ENCODE measurements at places on chromosomes 6 and 20.
A peak's percentile ranks its signal among the peaks of the same experiment; 100 is the strongest.

GRCh38 chr20:14489544-14489943 lies 152.1 kb upstream of the FLRT3 start:
- no peak for DNase-seq

DNA sequence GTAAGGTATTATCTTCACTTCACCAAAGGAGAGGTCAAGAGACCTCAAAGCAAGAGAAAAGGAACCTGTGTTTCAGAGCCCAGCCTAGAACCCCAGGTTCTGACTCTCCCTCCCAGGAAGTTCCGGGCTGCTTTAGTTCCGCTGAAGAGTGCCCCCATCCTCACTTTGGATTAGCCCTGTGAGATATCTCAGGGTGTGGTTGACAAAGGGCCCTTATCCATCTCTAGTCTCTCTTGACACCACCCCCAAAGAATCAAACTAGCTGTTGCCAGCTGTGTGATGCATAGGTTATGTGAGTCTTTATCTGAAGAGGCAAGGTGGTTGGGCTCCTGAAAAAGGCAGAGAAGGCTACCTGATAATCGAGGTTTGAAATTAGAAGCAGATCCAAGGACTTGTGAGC lies 20.6 kb downstream of the BRPF3 start:
- no peak for DNase-seq

- DNase-seq, result no peak
Measured at GRCh38 chr6:114049367-114049966, 78.5 kb upstream of the HDAC2 start.

DNA sequence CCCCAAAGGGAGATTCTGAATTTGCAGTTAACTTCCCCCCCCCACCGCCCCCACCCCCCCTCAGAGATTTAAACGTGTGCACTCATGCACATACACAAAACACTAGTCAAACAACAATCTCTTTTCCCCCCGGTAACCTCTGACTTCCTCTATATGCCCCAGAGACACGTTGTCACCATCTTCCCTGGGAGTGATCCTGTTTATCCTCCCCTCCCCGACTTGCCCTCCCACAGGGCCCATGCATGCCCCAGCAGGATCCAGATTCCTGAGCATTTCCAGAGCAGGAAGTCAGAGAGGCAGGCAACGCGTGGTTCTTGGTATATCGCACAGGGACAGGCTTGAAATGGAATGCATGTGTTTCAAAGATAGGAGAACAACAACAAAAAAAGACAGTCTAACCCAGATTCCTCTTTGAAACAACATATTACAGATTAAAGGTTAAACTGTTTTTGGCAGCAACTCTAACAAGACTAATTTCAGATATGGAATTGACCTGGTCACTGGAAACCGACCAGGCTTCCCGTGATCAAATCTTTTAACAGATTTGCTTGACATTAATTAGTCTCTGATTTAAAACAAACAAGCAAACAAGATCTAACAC lies 1.3 kb downstream of the BLCAP start:
- no peak for DNase-seq

GRCh38 chr6:37051138-37052026 lies 45.9 kb downstream of the FGD2 start:
- DNase-seq, result peak; percentile 80

- no peak for DNase-seq
Measured at GRCh38 chr6:13457577-13457976, 29.8 kb downstream of the GFOD1 start.

DNA sequence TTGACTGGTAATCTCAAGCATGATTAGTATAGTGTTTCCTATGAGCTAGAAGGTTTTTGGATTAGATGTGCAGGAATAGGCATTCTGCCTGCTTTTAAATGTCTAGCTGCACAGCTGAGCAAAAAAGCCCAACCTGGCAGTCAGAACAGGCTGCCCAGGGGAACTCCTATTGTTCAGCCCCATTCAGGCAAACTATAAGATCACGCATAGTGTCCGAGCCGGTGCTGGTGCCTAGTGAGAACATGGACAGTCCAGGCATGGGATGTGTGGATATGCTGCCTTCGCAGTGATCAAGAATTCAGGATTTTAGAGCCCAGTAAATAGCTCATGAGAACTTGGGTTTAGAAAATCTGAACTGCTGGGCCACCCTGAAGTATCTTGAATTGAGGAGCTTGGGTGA lies 348.8 kb downstream of the UTRN start:
- DNase-seq, result no peak

DNA sequence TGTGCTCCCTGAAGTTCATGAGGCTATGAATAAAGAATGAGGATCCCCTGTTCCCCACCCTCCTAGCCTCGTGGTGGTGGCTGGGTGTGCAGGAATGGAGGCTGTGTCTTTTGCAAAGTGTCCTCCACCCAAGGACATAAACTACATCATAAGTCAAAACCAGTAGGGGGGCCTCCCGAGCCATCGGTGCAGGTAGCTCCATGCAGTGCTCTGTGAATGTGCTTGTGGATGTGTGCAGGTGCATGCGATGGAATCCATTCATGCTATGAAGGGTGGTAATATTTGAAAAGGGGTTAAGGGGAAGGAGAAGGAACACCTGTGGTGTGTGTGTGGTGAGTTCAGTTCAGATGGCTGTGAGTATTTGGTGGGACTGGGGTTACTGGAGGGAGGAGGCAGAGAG lies 197.3 kb downstream of the NRN1 start:
- no peak for DNase-seq

- peak; percentile 75 for DNase-seq
Measured at GRCh38 chr6:89281779-89282246, 33.3 kb downstream of the GABRR2 start.

DNA sequence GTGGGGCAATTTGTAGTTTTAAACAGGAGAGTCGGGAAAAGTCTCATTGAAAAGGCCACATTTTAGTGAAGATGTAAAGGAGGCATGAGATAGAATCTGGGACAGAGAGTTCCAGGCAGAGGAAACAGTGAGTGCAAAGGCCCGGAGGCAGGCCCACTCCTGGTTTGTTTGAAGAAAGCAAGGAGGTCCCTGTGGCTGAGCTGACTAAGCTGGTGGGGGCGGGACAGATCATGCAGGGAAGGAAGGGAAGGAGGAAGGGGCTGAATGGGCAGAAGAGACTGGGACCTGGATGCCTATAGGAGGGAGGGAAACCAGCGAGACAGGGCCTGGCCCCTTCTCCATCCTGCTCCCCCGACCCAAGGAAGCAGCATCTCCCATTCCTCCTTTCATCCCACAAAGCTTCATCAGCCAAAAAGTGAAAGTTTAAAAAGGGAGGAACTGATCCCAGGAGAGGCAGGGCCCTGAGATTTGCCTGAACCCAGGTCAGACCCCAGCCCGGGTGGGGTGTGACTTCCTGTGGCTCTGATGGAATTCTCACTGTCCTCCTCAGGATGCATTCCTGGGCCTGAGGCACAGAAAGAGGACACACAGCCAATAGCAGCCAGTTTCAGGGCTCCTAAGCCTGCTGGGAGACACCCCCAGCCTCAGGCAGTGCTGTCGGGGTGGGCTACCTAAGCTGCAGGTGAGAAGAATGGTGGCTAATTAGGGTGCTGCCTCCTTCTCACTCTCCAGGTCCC lies 54.2 kb upstream of the SIRPA start:
- DNase-seq, result no peak

DNA sequence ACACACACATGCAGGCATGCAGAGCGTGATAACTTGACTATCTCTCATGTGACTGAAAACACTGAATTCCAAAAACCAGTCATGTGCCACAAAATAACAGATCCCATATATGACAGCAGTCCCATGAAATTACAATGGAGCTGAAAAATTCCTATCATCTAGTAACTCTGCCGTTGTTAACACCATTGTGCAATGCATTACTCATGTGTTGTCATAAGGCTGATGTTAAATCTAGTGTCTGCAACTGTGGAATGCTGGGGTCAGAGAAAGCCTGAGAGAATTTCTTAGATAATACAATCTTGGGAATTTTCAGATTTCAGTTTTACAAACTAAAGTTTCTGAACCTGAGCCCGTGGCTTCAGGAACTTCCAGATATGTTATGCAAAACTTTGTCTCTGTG lies 70.2 kb downstream of the LYRM4 start:
- DNase-seq, result no peak

DNA sequence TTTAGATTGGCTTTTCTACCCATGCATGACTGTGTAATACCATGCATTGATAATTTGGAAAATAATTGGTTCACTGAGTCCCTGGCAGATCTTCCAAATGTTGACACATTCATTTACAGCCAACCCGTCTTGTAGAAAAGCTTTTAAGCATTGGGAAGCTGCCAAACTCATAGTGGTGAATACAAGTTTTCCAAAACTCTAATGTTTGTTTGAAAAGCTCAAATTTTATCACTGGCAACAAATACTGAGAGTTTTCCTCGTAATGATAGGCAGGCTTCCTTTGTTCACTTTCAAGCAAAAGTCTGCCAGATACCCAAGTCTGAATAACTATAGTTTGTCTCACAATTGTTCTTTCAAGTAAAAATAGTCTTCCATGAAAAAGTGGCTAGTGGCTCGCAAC lies 143.0 kb downstream of the FIG4 start:
- no peak for DNase-seq

GRCh38 chr6:157283330-157283898 lies 39.9 kb downstream of the TMEM242 start:
- DNase-seq, result no peak
